ENCODE measurements at places on chromosomes 12 and 14.

GRCh38 chr12:74646831-74647230 lies 109.2 kb downstream of the ATXN7L3B start:
- no peak for DNase-seq

DNA sequence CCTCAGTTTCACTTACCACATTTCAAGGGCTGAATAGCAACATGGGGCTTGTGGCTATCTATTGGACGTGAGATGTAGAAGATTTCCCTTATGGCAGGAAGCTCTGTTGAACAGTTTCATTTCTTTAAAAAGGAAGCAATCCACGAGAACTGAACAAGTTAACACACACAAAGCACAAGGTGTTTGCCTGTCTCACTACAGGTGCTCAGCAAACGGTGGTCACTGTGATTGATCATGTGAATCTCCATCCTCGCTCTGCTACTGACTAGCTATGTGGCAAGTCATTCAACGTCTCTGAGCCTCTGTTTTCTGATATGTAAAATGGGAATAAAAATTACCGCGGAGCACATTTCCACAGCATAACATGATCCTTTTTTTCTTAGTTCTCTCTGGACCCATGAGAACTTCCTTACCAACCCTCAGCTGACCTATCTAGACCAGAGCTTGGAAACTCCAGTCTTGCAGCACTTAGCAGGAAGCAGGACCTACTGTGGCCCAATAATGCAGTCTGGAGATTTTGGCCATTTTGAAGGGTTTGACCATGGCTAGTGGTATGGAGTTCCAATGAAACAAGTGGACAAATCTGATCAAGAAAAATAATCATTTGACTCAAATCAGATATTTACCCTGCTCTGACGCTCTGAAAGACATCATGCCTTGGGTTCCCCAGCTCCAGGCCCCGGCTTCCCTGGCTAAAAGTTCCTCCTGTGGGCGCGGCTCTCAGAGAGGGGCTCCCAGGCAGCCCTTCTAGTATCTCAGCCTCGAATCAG lies 278.8 kb downstream of the ZFP36L1 start:
- peak; percentile 25 for DNase-seq

- DNase-seq = no peak
Measured at GRCh38 chr14:58794993-58795762, 157.4 kb downstream of the DACT1 start.

GRCh38 chr12:131123817-131124216 lies 170.1 kb downstream of the ADGRD1 start:
- peak; percentile 49 for DNase-seq

- no peak for DNase-seq
Measured at GRCh38 chr14:54627540-54628363, 60.8 kb downstream of the SAMD4A start.

DNA sequence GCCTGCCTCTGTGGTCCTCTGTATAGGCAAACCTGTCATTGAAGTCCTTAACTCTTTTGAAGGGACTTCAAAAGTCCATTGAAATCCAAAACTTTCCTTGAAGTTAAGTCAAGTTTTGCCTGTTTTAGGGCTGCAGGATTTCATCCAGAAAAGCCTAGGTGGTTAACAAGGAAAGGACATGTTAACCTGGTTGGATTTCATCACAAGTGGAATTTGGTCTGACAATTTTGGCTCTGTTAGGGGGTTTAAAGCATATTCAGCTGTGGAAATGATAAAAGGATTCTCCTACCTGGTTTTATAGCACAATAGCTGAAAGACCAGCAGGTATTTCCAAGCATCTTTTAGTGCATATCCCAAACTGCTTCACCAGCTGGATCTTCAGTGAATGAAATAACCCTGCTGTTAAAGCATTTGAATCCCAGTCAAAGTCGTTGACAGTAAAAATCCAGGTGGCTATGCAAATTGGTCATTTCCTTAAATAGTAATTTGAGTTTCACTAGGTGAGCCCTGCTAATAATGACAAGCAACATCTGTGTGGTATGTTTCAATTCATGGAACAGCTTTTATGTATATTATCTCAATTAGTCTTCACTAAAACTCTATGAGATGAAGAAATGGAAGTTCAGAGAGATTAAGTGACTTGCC lies 400.5 kb downstream of the ETNK1 start:
- DNase-seq = no peak

DNA sequence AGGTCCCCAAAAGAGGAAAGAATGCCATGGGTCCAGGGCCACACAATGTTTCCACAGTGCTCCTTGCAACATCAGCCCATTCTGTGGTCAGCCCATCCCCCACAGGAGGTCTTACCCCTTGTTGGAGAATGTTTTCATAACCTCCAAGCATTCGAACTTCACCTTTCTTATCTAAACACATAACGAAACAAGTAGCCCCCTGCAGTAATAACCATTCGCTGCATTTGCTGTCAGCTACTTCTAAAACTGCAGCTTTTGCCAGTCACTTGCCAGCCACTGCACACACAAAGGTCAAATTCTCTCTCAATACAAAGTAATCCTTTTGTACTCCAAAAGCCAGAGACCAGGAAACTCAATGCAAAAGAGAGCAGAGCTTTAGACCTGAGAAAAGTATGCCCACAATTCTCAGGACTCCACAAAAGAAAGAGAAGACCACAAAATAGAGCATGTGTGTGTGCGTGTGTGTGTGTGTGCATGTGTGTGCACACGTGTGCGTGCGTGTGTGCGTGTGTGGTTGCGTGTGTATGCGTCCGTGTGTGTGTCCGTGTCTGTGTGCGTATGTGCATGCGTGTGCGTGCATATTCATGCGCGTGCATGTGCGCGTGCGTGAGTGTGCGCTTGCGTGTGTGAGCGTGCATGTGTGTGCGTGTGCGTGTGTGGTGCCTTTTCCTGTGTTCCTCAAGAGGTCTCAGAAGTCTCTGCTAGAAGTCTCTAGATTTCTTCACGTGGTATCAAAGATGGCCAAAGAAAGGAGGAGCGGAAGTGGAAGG lies 31.7 kb upstream of the NINJ2 start:
- DNase-seq = no peak

- no peak for DNase-seq
Measured at GRCh38 chr12:30286345-30286926, 409.2 kb downstream of the IPO8 start.
